ENCODE measurements at places on chromosomes 1 and 21. TPM values are rescaled to one million over a fixed set of nuclear protein-coding genes. Genes with fewer than 3 reads are reported as not detected.

- no peak overlapping the region for H3K27ac ChIP-seq
- H3K27me3 ChIP-seq: no peaks in the 10 kb centered on the region
These were observed 36.2 kb downstream of the TLR5 start for GRCh38 chr1:223106856-223107255.

The LGR6 gene
- total RNA-seq: 1.7 TPM

GRCh38 chr1:94503153-94503552 lies 38.4 kb downstream of the F3 start:
- peaks cover 64% of the 10 kb centered on the region for H3K36me3 ChIP-seq
- DNase-seq: no peak
- H3K4me1 ChIP-seq: peaks cover 10% of the 10 kb centered on the region
- no peaks in the 10 kb centered on the region for H3K27me3 ChIP-seq
- H3K4me3 ChIP-seq: no peak overlapping the region

The DIO1 gene
- not detected for total RNA-seq

The VCAM1 gene
- total RNA-seq: 5.5 TPM

GRCh38 chr1:29736582-29737188 lies 500.4 kb downstream of the PTPRU start:
- no peaks in the 10 kb centered on the region for H3K4me1 ChIP-seq
- no peaks in the 10 kb centered on the region for H3K36me3 ChIP-seq

DNA sequence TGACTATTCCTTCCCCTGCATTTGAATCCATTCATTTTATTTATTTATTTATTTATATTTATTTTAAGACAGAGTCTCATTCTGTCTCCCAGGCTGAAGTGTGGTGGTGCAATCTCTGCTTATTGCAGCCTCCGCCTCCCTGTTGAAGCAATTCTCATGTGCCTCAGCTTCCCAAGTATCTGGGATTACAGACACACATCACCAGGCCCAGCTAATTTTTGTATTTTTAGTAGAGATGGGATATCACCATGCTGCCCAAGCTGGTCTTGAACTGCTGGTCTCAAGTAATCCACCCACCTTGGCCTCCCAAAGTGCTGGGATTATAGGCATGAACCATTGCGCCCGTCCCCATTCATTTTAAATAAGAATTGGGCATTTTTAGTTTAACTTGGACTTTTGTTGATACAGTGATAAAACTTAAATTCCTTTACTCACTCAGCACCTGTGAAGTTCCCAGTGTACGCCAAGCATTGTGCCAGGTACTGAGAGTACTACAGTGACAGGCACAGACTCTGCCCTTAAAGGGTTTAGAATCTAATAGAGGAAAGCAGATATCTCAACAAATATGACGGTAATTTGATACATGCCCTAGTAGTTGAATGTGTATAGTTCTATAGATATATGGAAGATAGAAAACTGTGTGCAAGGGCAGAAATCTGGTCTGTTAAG lies 90.5 kb downstream of the PTPRC start:
- H3K4me1 ChIP-seq: no peaks in the 10 kb centered on the region
- DNase-seq: no peak
- no peak overlapping the region for H3K4me3 ChIP-seq
- no peak overlapping the region for H3K27ac ChIP-seq
- H3K27me3 ChIP-seq: no peaks in the 10 kb centered on the region
- H3K36me3 ChIP-seq: peaks cover 21% of the 10 kb centered on the region

GRCh38 chr21:17679002-17679600 lies 66.4 kb upstream of the BTG3 start:
- no peaks in the 10 kb centered on the region for H3K27me3 ChIP-seq
- H3K4me3 ChIP-seq: no peak overlapping the region
- no peak for DNase-seq
- no peak overlapping the region for H3K27ac ChIP-seq
- no peaks in the 10 kb centered on the region for H3K4me1 ChIP-seq

The ERICH3 gene
- 8.1 TPM for total RNA-seq

Measured in lower lobe of right lung (tissue), 2 donors.